Fibroblast of skin of left biceps (primary cell): ENCODE measurements at places on chromosomes 6 and 20.

- no peak for DNase-seq
Measured at GRCh38 chr6:68652117-68652536, 17.0 kb downstream of the ADGRB3 start.

- no peak for DNase-seq
Measured at GRCh38 chr6:105170059-105170458, 9.8 kb downstream of the POPDC3 start.

DNA sequence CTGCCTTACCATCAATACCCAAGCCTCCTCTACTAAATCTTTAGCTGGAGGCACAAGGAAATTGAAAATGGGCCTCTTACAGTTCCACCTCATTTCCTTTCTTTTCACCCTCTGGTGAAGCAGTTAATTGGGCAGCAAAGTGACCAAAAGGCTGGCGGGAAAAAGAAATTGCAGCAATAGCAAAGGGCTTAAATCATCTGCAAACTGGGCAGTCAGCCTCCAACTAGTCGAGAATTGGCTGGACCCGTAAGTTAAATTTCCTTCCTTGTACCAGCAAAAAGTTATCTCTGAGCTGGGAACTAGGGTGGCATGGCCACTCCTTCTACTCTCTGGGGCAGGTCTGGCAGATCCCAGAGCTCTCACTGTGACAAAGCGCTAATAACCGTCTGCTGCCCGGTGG, 33.5 kb downstream of the GHRH start:
- no peak for DNase-seq

DNA sequence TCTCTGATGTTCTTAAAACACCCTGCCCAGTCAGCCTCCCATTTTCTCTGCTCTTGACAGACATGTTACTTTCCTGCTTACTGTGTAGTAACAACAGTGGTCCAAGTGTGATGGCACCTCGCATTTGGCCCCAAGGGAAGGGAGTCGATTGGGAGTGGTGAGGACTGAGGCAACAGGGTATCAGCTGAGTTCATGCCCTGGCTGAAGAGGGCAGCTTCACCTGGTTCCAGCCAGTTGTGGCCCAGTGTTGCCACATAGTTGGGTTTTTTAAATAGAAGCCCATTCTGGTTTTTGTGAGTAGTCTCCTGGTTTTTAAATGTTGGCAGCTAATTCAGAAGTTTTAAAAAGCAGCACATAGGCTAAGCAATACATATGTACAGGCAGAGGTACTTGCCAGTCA, 37.2 kb downstream of the ARFGEF2 start:
- no peak for DNase-seq

DNA sequence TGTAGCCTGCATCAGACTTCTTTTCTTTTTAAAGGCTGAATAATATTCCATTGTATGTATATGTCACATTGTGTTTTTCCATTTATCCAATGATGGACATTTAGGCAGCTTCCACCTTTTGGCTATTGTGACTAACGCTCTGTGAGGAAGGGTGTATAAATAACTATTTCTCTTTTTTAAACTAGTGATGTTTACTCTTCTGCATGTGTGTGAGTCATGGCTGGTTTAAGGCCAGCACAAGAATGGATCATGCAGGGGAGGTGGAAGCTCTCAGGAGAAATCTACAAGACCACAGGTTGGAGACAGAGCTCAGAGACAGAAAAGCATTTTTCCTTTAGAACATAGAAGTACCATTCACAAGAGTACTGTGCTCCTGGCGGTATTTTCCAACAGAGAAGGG, 307.2 kb downstream of the SOX4 start:
- DNase-seq: no peak

- DNase-seq: no peak
Measured at GRCh38 chr6:122081921-122082320, 317.5 kb upstream of the HSF2 start.

DNA sequence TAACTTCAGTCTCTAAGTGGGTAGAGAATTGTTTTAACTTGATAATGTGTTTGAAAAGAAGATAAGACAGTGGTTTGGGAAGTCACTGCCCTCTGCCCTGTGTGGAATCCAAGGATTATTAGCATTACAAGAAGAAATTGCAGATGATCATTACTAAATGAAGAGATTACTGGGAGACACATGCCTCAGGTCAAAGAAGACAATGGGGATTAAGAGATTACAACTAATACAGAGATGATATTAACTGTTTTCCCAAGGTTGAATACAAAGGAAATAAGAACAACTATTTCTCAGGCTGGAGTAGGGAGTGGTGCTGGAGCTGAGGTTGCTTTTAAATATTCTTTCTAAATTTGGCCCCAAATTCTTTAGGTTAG, 166.0 kb downstream of the TRMT11 start:
- DNase-seq: no peak

DNA sequence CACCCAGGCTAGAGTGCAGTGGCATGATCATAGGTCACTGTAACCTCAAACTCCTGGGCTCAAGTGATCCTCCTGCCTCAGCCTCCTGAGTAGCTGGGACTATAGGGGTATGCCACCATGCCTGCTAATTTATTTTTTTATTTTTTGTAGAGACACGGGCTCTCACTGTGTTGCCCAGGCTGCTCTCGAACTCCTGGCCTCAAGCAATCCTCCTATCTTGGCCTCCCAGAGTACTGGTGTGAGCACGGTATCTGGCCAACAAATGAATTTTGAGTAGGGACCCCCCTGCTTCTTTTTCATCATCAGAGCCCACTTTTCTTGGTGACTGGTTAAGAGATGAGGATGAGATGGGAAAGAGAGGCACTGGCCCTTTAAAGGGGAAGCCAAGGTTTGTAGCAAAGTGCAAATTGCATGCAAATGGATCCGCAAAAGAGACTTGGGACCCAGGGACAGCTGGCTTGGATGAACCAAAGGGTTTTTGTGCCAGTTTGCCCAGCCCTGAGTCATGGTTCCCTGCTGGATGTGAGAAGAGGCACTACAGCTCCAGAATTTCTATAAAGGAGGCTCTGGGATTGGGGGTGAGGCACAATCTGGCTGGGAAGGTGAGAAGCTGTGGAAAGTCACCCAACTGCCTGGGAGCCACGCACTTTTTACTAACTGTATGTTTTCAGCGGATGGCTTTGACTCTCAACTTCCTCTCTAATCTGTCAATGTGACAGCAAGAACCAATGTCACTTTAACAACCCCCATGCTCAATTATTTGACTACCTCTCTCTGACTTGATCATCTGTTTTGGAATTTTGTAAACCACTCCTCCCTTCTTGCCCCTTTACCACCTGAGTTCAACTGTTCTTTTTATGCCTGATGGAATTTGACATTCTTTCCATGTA, 58.7 kb upstream of the RNF24 start:
- DNase-seq: no peak

DNA sequence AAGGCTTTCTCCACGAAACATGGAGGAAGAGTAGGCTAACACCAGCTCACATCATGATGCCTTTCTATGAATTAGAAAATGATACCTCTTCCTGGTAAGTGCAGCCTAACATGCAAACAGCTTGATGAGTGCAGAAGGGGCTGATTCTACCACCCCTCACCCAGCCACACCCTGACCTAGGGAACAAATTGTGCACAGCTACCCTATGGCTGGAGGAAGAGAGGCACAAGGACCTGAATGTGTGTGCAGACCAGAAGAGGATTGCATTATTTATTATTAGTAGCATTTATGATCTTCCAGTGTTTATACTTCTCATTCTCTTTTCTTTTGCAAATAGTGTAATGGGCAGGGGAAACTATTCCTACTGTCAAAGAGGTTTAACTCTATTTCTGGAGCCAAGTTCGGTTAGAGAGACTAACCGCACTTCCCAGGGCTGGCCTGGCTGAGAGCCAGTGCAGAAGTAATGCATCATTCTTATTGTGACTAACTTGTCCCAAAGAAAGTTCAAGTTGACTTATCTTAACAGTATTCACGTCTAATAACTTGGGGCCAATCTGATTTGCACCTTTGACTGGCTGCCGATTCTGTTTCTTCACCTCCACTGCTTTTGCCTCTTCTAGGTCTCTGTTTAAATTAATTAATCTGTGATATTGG, 237.5 kb downstream of the CD83 start:
- DNase-seq: peak; percentile 78

- DNase-seq: peak; percentile 47
Measured at GRCh38 chr6:142236691-142237090, 65.1 kb upstream of the ADGRG6 start.
